ENCODE measurements at places on chromosomes 7 and 10.

GRCh38 chr10:10855151-10855581, 162.5 kb upstream of the CELF2 start:
- no peak for DNase-seq

- no peak for DNase-seq
Measured at GRCh38 chr7:16295558-16295957, 125.8 kb downstream of the CRPPA start.

DNA sequence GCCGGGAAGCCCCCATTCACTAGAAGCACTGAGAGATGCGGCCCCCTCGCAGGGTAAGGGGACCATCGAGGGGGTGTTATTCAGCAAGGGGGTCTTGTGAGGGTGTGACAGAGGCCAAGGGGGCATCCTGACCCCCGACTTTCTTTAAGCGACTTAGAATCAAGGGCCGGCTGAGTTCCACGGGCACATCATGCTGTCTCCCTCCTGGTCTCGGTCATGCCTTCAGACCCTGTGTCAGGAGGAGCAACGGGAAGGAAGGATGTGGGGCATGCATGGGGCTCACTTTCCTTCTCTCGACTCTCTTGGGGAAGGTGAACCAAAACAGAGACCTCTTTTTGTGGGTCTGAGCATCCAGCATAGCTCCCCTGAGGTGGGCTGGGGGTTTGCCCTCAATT, 2.5 kb downstream of the ACSL5 start:
- DNase-seq = no peak

DNA sequence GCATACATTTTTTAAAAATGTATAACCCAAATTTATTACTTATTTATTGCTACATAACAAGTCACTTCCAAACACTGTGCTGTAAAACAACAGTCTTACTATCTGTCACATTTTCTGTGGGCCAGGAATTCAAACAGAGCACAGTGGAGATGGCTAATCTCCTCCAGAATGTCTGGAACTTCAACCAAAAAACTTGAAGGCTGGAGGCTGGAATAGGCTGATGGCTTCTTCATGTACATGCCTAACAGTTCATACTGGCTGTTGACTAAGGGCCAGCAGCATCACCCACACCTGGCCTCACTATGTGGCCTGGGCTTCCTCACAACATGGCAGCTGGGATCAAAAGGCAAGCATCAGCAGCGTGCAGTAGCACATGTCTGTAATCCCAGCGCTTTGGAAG, 92.4 kb upstream of the KMT2E start:
- DNase-seq = no peak

GRCh38 chr7:143104759-143105158, 27.1 kb upstream of the PIP start:
- DNase-seq = no peak

DNA sequence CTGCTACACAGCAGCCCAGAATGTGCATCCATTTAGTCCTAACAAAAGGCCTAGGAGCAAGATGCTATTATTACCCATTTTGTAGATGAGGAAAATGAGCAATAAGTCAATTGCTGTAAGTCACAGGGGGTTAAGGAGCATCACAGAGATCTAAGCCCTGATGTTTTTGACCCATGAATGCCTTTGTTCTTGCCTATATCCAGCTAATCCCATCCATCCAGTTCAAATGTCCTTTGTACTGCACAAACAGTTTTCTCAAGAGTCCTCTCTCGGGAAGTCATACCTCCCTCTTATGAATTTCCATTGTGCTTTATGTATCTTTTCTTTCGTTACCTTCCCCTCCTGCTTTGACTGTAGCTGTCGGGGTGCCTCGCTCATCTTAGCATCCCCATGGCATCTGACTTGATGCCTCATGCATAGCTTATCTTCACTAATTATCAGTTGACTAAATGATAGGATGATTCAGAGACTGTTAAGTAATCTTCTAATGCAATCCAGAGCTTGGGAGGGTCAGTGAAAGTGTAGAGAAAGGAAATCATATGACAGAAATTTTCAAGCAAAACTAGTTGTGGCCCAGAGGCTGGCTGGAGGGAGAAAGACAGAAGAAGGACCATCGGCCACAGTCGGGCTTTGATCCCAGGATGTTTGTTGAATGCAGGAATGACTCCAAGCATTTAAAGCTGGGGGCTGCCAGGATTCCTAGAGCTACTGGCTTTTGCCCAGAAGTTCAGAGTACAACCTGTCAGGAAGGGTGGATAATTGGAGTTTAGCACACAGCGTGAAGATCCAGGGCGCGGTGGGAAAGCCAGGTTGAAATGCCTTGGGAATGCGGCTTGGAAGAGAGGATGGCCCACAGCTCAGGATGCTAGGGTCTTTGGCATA, 23.5 kb downstream of the BLVRA start:
- peak; percentile 60 for DNase-seq

GRCh38 chr7:69109246-69109645, 489.0 kb upstream of the AUTS2 start:
- no peak for DNase-seq

DNA sequence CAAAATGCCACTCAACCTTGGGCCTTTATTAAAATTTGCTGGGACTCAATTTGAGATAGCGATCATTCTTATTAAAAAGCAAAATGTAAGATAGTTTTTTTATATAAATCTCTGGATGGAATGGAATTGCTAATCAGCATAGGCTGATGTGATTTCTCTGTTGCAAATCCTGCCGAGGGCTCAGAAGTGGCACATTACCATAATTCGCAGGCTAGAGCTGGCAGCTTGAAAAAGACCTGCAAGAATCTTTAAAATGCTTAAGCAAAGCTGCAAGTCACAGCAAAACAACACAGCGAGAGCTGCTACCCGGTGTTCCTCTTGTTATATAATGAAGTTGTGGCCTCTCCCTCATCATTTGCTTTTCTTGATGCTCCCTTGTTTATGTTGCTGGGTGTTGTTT, 448.1 kb downstream of the GATA3 start:
- no peak for DNase-seq

DNA sequence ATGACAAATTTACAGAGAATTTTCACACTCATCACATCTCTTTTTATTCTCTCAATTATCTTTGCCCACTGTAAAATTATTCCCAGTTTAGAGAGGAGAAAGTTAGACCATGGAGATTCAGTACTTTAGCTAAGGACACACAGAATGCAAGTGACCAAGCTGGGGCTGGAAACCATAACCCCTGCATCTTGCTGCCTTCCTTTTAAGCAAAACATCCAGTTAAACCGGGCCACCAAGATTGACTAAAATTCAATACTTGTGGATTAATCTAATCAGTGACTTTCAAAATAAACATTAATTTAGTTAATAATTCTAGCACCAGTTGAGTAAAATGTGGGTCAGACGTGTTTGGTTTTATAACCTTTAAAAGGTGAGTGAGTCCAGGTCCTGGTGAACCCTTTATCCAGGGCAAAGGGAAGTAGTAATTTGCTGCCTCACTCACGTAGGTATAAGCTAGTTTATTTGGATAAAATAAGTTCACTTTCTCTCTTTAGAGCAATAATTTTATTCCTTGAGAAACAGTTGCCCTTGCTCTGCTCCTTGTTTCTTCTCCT, 1.9 kb upstream of the CYP2C8 start:
- DNase-seq = no peak
